ENCODE measurements at places on chromosomes 3 and 15.

GRCh38 chr3:11370191-11370590 lies 98.0 kb downstream of the ATG7 start:
- no peak for DNase-seq

- no peak for DNase-seq
Measured at GRCh38 chr15:36887214-36887961, 213.0 kb downstream of the MEIS2 start.

DNA sequence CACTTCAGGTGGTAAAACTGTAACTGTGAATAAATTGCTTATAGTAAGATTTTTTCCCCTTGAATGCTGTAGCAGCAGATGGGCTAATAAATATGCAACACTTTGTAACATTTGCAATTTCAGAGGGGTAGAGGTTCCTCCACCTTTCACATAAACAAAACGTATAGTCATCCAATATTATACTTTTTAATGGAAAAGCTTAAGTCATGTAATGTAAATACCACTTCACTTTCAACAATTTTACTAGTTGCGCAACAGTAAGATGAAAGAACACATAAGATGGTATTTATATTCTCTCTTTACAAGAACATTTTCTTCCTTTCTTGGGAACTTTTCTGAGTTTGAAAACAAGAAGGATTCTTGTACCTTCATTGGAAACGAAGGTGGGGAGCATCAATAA lies 56.6 kb upstream of the FAM3D start:
- peak; percentile 1 for DNase-seq

- DNase-seq = no peak
Measured at GRCh38 chr3:189457631-189458412, 173.4 kb upstream of the TP63 start.

GRCh38 chr3:23019596-23020300 lies 183.4 kb upstream of the UBE2E2 start:
- DNase-seq = no peak

DNA sequence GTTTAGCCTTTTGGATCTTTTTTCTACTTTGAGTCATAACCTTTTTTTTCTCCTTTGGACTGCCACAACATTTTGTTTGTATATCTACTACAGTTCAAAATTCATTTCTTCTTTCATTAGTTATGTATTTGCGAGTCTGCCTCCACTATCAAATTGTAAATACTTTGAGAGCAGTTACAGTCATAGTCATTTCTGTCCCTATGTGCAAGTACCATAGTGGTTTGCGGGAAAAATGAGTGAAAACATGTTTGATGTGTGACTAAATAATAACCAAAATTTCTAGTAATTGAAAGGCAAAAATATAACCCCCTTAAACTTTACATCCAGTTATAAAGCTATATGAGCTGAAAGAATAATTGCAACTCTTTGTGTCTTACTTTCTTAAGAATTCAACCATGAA lies 45.8 kb upstream of the CCDC50 start:
- no peak for DNase-seq

DNA sequence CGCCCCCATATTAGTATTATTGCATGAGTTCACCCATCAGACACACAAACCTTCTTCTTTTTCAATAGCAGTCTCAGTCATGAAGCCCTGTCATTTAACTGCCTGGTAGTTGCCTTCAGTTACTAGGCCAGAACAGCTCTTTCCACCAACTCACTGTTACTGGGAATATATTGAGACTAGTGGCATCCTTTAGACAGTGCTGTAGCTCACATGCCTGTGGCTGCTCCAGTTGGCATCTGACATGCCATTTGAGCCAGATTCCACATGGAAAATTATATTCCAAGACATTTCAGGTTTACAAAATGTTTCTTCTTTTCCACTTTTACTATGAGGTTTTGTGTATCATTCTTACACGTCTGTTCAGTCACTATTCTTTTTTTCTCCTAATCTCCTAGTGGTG lies 146.1 kb downstream of the GHSR start:
- DNase-seq = no peak

DNA sequence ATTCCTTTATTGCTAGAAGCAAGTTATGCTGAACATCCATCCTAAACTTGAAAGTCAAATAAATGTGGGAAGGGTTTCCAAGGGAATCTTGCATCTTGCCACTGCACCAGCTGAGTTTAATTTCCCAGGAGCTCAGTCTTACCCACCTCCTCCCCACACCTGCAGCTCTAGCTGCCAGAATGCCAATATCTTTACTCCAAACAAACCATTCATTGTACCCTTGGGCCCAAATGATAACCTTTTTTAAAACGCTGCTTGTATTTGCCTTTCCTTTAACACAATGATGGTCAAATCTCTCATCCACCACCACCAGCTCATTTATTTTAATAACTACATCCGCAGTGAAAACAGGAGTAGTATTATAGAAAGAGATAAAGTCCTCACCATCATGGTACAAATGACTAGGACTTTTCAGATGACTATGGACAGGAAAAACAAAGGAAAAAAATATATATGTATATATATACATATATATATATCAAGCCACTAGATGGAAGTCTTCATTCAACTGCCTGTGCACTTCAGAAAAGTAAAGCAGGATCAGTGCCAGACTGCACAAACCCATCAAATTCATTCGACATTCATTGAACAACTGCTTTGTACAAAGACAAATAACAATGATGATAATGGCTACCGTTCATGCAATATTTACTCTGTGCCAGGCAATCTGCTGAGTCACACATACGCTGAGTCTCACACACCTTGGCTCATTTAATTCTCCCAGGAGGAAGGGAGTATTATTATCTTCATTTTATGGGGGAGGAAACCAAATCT lies 44.0 kb downstream of the BFSP2 start:
- no peak for DNase-seq

DNA sequence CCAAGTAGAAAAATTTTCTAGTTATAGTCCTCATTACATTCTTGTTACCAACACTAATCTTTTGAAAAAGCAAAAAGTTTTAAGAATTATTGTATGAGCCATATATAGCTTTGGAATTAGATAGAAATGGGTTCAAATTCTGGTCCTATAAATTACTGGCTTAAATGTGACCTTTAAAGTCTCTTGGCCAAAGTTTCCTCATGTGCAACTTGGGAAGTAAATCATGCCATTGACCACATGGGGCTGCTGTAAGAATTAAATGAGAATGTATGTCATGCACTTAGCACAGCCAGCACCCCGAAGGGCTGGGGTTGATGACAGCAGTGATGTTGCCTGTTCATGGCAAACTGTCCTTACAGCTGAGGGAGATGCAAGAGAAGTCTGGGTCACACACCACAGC lies 108.3 kb downstream of the TOP2B start:
- no peak for DNase-seq

- DNase-seq = no peak
Measured at GRCh38 chr3:156298014-156298413, 177.6 kb downstream of the KCNAB1 start.

DNA sequence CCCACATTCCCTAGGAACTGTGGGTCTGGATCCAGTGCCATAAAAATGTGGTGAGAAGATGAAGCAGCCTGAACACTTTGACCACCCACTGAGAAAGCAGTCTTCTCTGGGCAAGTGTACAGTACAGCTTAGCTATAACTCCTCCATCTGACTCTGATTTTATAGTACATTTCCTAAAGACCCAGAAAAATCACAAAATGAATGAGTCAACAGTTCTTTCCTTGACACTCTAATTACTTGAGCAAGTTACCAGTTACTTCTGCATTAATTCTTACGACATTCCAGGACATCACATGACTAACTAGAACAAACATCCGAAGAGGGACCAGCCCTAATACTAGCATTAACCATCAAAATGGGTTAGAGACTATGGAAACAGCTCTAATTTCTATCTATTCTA lies 148.1 kb upstream of the PEX5L start:
- peak; percentile 1 for DNase-seq

- peak; percentile 47 for DNase-seq
Measured at GRCh38 chr15:49421991-49422390, 1.1 kb upstream of the FGF7 start.

DNA sequence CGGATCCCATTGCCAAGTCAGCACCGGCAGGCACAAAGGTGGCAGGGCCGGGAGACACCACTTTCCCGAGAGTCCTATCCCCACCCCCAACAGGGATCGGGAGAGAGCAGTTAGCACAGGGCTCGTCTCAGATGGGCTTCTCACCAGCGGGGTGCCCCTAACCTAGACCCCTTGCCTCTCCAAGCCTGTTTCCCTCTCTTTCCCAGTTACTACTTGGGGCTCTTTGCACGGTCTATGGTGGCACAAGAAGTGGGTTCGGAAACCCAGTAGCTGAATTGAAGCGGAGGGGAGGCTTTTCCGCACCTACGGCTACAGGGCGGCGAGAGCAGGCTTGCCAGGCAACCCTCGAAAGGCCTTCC lies 383 bp upstream of the EFCC1 start:
- no peak for DNase-seq

GRCh38 chr15:70856884-70857561 lies 3.1 kb upstream of the LARP6 start:
- peak; percentile 100 for DNase-seq

DNA sequence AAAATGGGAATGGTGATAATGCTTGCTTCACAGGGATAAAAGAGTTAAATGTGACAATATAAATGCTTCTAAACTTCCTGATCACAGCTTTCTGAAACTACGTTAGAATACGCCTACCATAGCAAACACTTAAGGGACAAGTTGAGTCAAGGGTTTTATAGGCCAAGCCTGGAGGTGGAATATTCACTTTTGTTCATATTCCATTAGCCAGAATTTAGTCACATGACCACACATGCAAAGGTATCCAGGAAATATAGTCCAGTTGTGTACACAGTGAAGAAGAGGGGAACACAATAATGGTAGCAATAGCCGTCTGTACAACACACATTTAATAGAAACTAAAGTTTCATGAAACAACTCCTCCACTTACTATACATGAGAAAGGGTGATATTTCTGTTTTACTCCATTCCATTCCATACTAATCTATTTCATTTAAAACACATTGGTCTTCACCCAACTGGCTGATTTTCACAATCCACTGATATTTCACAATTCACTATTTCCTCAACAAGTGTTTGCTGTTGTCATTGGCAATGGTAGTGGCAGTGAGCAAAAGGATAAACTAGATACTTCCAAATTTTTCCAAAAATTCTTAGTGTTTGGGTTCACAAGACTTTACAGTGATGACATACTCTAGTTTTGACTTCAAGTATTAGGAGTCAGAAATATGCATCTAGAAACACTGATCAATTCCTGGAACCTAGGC lies 270.9 kb downstream of the ERC2 start:
- peak; percentile 63 for DNase-seq

DNA sequence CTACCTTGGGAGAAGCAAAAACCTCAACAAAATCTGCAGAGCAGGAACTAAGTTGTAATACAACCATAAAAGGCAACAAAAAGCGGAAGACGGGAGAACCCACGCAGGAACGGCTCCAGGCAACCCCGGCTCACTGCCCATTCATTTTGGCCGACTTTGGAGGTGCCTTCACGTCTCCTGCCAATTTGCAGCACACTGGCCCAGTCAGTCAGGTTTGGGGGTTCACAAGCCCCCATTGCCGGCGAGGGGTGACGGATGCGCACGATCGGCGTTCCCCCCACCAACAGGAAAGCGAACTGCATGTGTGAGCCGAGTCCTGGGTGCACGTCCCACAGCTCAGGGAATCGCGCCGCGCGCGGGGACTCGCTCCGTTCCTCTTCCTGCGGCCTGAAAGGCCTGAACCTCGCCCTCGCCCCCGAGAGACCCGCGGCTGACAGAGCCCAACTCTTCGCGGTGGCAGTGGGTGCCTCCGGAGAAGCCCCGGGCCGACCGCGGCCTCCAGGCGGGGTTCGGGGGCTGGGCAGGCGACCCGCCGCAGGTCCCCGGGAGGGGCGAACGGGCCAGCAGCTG lies 463 bp downstream of the TERC start:
- peak; percentile 31 for DNase-seq

DNA sequence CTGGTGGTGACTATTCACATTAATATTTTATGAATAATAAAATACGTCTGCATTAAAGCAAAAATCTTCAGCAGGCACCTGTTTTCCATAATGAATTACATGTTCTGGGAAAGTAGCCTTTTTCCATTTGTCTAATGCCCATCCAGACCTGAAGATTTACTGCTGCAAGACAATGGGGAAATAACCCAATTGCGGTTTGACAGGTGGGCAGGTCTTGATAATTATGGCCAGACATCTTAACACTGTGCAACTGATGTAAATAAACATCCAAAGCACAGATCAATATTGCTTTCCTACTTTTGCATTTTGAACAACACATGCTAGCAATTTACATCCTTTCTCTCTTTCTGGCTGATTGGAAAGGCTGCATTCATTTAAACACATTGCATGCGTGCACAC lies 173.9 kb downstream of the MEIS2 start:
- DNase-seq = no peak

GRCh38 chr15:60840306-60840702 lies 361.4 kb upstream of the ICE2 start:
- no peak for DNase-seq

DNA sequence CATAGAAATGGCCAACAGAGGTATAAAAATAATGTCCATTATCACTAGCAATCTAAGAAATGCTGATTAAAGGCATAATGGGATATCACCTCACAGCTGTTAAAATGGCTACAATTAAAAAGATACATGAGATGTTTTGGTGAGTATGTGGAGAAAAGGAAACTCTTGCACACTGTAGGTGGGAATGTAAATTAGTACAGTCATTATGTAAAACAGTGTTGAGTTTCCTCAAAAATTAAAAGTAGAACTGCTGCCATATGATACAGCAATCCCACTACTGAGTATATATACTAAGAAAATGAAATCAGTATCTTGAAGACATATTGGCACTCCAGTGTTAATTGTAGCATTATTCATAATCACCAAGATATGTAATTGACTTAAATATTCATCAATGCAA lies 982.2 kb upstream of the EPHA6 start:
- DNase-seq = no peak

DNA sequence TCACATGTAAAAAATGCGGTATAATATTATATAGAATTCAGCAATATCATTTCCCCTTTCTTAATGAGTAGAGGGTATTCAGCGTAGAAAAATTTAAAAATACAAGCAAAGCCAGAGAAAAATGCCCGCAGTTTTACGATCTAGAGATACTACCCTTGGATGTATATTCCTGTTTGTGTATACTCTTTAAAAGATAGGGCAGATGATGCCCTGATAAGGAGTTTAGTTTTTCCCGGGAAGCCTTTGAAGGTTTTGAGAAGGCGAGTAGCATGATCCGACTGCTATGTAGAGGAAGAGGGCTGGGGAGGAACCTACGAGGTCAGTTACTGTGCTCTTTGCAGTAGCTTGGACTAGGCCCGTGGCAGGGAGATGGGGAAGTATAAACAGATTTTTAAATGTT lies 1.2 kb downstream of the YEATS2 start:
- no peak for DNase-seq
